ENCODE measurements at places on chromosomes 2 and 18.

DNA sequence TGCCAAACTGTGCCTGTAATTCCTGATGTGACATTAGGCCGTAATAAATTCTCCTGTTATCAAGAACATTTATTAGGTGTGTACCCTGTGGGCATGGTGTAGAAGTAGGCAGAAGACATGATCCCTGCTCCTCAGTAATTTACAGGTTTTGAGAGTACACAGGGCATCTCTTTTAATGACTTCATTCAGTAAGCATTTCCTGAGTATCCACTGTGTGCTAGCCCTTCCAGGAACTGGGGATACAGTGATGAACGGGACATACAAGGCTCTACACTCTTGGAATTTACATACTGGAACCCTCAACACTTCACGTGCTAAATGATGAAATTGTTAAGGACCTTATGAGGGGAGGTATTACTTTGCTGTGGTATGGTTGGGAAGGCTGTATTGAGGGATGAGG lies 30.2 kb downstream of the DIS3L2 start:
- no peak for DNase-seq

GRCh38 chr2:8524388-8524787 lies 157.5 kb upstream of the ID2 start:
- DNase-seq: no peak

DNA sequence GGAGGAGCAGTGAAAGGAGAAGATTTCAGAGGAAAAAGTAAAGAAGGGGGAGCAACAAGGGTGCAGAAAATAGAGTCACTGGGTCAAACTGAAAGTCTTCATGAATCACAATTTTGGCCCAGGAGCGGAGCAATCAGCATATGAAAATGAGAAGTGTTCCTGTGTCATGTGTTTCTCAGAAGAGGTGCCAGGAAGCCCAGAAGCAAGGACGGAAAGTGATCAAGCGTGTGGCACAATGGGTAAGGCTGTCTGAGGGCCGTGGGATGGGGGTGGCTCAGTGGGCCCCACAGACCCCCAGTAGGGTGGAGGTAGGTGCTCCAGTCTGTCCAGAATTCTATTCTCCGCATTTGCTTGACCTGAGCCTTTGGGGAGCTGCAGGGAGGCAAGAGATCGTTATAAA lies 44.2 kb downstream of the SP140 start:
- DNase-seq: no peak

DNA sequence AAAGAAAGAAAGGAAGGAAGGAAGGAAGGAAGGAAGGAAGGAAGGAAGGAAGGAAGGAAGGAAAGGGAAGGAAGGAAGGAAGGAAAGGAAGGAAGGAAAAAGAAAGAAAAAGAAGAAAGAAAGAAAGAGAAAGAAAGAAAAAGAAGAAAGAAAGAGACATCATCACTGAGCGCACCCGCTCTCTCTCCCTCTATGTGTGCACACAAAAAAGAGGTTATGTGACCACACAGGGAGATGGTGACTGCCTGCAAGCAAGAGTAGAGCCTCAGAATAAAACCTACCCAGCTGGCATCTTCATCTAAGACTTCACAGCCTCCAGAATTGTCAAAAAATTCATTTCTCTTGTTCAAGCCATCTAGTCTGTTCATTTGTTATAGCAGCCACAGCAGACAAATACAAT lies 1307.4 kb upstream of the ACVR2A start:
- no peak for DNase-seq

GRCh38 chr2:176234940-176235339 lies 34.3 kb upstream of the MTX2 start:
- DNase-seq: no peak

DNA sequence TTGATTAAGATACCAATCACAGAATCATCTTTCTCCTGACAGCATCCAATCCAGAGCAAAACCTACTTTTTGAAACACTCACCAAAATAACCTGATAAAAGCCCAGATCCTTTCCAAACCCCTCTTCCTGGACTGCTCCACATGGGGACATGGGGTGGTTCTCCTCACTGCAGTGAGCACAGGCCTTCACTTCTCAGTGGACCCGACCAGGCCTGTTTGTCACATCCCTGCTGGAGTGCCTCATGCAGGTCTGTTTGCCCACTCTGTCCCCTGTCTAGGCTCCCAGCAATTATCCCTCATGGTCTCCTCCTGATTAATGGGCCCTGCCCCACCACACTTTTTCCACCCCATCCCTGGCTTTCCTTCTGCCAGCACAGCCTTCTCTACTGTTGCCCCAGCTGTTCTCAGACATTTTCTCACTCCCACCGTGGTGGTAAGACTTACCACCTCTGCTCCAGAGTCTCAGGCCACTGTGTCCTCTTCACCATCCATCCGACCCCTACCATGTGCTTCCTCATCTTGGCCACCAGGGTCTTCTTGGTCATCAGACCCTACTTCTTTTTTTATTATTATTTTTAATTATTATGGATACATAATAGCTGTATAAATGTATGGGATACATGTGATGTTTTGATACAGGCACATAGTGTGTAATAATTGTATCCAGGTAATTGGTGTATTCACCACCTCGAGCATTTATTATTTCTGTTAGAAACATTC lies 21.1 kb downstream of the MRPL30 start:
- DNase-seq: no peak

GRCh38 chr2:111638274-111638877 lies 245.6 kb downstream of the ANAPC1 start:
- no peak for DNase-seq

- no peak for DNase-seq
Measured at GRCh38 chr2:155852156-155852555, 480.4 kb downstream of the NR4A2 start.

All from stimulated activated naive CD4-positive, alpha-beta T cell treated with Interleukin-2 at 50 U/mL for 16 hours (primary cell).